Stimulated activated naive CD8-positive, alpha-beta T cell treated with anti-CD3 and anti-CD28 coated beads, Interleukin-15, Interleukin-2, amounts not matched to agents 100 U/mL and 50 U/mL, for 24 hours (primary cell): ENCODE measurements at places on chromosomes 5 and 9.

DNA sequence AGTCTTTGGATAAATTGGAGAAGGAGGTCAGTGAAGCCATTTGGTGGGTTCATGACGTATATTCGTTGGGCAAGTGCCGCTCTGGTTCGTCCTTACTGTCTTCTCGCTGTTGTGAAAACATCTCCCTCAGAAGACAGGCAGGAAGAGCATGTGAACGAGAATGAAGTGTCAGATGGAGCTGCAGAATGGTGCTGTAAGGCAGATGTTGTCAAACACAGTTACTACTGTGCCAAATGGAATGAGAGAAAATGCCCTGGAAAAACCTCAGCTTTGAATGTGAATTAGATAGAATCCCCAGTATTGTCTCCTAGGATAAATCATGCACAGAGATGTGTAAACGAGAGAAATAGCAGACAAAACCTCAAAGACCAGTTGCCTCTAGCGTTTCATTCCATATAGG lies 121.5 kb downstream of the CAMK4 start:
- no peak for DNase-seq

DNA sequence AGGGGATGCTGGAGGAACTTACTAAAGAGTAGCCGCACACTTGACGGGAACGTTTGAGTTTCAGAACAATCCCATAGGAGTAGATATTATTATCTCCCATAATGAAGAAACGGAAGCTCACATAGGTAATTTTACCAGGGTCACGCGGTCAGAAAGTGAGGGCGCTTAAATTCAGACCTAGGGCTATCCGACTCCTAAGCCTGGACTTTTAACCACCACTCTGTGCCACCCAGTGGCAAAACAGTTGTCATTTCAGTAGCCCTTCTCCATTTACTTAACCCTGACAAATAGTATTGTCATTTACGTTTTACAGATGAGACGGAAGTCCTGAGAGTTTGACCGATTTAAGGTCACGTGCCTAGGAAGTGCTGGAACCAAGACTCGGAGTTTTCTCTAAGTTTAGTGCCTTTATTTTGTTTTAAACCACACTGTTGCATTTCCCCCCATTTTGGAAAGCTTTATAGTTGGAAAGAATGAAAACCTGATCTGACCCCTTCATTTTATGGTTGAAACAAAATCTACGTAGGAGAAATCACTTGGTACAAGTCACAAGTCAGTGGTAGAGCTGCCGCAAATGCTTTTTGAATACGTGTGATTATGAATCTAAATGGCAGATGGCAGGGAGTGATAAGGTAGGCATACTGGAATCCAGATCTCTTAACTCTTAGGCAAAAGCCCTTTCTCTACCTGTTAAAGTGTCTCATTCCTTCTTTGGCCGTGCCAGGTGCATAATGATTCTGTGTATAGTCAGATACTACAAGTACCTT lies 650 bp downstream of the MRRF start:
- DNase-seq, result no peak

- no peak for DNase-seq
These were observed 67.9 kb upstream of the PIK3R1 start for GRCh38 chr5:68147659-68148058.

DNA sequence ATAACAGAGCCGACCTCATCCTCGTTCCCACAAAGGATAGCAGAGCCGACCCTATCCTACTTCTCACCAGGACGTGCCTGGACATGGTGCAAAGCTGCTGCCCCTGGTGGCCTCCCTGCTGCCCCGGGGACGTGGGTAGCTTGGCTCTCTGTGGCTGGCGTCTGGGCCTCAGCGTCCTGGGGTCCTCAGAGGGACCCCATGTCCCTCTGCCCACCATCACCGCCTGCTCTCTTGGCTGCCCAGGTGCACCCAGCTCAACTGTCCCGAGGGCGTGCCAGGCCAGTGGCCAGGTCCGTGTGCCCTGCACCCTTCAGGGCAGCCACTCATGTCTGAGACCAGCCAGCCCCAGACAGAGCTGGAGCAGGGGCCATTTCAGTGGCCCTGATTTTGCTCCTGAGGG lies 8.5 kb downstream of the NKD2 start:
- DNase-seq, result no peak

GRCh38 chr9:93061791-93062763 lies 3.6 kb downstream of the SUSD3 start:
- DNase-seq, result peak; percentile 50

GRCh38 chr9:129171993-129172751 lies 5.9 kb downstream of the IER5L start:
- no peak for DNase-seq

- no peak for DNase-seq
These were observed 167.2 kb downstream of the TTLL11 start for GRCh38 chr9:121925935-121926334.

DNA sequence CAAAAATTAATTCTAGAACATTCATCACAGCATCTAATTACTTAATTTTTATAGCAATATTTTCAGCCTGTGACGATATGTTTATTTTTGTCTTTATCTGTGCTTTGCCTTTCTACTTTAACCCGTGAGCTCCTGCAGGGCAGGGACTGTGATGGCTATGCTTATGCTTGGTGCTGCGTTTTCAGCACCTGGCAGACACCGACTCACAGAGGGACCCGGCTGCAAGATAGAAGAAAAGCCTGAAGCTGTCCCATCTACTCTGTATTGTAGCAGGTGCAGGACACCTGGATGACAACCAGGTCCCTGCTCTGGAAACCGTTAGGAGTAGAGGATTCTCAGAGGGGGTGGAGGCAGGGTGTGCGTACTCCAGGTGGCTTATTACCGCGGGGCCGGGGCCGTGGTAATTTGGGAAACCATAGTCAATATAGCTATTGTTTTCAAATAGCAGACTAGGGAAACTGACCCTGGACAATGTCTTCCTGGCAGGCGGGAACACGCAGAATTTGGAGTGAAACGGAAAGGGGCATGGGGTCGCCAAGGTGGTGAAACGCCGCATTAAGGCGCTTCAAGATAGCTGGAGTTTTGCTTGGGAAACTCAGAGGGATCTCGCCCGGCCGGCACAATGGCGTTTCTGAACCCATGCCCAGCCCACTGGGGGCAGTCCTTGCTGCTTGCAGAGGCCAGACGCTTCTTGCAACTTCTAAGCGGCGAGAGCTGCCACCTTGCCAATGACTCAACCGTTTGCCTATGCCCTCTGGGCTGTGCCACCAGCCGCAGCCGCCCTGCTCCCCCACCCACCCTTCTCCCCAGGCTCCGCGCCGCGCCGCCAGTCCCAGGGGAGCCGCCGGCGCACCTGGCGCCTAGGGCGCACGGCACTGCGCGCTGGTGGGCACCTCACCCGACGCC lies 140.1 kb upstream of the PALM2AKAP2 start:
- DNase-seq, result no peak

DNA sequence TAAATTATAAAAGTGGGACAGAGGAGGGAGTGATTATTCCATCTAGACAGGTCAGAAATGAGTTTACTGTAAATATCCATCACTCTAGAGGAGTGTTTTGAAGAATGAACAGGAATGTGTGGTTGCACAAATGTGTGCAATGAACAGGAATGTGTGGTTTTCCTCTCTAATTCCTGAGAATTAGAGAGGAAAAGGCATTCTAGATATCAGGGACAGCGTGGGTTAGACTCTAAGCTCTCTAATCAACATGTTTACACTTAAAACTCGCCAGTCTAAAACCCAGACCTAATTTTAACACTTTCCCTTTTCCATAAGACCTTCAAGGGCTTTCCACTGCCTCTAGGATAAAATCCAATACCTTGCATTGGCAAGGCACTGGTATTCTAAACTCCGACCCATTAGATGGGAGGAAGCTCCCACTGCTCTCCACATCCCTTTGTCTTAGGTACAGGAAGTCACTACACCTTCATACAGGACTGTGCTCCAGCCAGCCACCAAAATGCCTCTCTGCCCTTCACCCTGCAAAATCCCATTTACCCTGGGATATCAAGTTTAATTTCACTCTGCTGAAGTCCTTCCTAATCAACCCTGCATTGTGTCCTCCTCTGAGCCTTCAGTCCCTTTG lies 67.9 kb downstream of the NFIB start:
- no peak for DNase-seq

DNA sequence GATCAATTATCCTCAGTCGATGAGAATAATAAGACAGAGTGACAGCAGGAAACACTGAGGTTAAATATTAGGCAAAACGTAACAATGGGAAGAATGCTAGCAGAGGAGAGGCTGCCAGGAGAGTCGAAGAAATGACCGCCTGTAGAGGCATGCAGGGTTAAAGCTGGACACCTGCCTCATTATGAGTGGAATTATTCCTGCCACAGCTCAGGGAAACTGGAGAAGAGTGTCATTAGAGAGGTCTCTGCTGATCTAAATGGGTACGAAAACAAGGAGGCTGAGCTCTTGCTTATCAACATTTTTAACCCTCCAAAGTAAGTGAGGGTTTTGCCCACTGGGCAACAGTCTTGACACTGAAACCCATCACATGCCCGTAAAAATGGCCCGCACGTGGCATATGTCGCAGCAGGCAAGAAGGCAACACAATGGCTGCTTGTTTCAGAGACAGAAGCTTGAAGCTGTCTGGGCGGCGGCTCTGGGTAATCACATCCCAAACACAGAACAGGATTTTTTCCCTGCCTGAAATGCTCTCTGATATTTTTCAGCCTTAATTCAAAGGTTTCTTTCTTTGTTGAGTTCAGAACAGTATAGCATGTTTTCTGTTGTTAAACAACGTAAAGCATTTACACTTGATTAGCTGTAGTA lies 118.7 kb downstream of the MED27 start:
- DNase-seq, result no peak

GRCh38 chr9:16553869-16554540 lies 316.5 kb downstream of the BNC2 start:
- DNase-seq, result no peak

- no peak for DNase-seq
These were observed 490.5 kb upstream of the SEMA6A start for GRCh38 chr5:117065161-117065560.

DNA sequence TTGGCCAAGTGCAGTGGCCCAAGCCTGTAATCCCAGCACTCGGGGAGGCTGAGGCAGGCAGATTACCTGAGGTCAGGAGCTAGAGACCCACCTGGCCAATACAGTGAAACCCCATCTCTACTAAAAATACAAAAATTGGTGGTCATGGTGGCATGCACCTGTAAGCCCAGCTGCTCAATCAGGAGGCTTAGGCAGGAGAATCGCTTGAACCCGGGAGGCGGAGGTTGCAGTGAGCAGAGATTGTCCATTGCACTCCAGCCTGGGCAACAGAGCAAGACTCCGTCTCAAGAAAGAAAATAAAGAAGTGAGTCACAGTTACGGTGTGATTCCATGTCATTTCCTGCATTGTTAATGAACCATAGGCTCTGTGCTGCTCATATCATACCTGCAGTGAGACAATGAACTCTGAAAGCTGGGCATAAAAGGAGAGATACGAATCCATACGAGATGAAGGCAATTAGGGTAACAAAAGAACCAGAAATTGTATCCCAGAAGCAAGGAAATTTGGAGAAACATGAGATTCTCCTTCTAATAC lies 44.6 kb downstream of the TIMD4 start:
- no peak for DNase-seq

DNA sequence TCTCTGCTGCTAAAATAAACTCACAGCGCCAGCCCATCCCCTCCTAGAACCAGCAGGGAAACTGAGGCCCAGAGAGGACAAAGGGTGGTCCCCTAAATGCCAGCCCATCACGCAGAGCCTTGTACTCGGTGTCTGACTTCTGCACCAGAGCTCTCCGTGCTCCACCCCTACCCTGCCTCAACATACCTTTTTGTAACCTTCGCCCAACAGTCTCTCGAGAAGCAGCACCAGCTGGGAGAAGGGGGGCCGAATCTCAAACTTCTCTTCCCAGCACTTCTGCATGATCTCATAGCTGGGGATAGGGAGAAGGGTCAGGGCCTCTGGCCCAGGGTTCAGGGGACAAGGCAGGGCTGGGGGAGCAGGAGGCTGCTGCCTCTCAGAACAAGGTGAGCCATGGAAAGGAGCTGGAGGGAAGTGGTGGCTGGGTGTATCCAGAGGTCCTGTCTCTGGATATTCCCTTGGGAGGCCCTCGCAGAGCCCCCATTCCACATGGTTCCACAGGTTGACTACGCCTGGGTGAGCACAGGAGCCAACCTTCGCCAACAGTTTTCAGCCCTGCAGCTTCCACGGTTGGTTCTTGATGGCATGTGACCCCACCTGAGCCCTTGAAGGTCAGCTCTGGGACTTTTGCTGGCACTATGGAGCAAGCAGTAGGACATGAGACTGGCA lies 32.3 kb upstream of the CSF1R start:
- no peak for DNase-seq

DNA sequence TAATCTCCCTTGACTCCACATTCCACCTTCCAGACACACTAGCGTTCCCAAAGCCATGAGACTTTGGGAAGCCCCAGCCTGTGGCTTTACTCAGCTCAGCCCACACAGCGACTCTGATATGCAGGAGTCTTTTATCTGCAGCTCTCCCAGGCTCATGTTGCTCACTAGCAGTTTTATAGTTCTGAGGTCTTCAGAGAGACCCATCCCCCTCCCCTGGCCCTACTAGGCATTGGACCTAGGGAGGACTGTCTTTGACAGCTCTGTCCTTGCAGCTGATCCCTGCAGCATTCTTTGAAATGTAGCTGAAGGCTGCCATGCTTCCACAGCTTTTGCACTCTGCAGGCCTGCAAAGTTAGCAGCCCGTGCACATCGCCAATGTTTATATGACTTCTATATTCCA lies 19.9 kb upstream of the CYLC2 start:
- DNase-seq, result no peak

- DNase-seq, result no peak
These were observed 8.0 kb upstream of the GRHPR start for GRCh38 chr9:37414503-37414943.

DNA sequence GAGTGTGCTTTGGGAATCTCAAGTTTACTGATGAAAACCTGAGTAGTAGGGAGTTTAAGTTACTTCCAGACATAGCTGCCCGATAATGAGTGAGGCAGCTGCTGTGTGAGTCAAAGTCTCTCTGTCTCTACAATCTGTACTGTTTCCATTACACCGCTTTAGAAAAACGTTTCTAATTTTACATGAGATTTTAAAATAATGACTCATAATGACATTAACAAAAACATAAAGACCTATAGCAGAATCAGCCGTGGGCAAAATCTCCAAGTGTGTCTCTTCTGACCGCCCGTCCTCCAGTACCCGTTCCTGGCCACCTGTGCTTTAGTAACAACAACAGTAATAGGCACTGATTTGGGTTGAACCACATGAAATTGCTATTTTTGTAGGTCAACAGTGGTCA lies 69.6 kb upstream of the PRRC1 start:
- DNase-seq, result no peak
